Activated gamma-delta T cell (primary cell): ENCODE measurements at places on chromosomes 5 and 9.

DNA sequence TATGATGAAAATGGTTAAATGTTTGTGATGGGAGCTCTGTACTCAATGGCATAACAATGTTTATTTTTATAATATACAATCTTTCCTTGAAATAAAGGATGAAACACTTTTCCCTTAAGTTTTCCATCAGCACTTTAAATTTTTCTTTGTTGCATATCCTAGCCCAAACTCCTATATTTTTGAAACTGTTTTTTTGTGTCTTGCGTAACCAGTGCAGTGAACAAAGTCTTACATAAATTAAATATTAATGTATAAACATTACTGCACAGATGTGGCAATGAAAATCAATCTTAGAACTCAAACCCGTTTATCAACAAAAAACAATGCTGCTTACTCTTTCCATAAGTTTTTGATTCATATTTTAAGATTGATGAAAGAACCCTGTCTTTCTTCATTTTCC, 34.1 kb upstream of the IL31RA start:
- DNase-seq: no peak

DNA sequence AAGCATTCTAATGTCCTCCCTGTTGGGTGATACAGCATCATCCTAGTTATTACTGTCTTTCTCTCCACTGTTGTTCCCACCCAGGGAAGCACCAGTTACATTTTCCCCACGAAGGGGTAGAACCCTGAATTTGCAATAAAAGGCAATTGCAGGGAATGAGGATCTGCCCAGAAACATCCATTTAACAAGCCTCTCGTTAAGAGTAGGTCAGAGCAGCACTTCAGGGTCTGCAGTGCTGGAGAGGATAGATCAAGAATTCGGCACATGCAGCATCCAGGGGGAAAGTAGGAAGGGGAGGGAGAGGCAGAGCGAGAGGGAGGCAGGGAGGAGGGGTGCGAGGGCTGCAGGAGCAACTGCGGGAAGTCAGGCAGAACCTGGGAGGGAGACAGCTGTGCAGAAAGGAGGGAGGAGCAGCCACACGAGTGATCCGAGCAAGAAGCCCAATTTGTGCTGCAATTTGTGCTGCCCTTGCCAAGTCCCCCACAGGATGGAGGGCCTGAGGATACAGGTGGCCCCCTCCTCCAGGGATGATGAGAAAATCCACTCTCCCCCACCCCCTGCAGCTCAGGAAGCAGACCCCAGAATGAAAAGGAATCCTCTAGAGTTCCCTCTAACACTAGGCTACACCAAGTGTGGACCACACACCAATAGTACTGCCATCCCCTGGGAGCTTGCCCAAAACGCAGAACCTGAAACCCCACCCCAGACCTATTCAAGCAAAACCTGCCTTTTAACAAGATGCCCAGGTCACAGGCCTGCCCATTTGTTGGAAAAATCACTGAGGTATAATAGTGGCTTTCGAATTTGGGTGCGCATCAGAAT, 62.2 kb downstream of the EPB41L4B start:
- no peak for DNase-seq

DNA sequence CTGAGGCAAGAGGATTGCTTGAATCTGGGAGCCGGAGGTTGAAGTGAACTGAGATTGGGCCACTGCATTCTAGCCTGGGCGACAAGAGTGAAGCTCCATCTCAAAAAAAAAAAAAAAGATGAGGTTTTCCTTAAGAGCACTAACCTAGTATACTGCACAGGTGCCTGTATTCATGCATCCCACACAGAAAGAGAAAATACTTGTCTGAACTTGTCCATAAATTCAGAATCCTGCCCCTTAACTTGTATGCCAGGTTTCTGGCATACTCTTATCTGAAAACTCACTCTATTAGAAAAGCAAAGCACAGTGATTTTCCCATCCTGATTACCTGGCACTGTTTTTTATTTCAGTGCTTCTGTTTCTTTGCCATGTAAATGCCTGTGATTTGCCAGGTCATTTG, 125.3 kb upstream of the CDKN2B start:
- no peak for DNase-seq

GRCh38 chr5:14521748-14522147, 59.8 kb upstream of the OTULINL start:
- DNase-seq: no peak

DNA sequence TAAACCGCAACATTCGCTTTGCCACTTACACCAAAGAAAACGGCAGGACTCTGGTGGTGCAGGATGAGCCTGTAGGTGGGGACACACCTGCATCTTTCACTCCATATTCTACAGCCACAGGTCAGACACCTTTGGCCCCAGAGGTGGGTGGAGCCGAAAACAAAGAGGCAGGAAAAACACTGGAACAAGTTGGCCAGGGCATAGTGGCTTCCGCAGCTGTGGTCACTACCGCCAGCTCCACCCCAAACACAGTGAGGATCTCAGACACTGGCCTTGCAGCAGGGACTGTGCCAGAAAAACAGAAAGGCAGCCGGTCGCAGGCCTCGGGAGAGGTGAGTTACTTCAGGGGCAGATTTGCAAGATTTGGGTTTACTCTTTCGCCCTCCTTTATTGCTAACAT, 33.8 kb downstream of the KDM3B start:
- no peak for DNase-seq

DNA sequence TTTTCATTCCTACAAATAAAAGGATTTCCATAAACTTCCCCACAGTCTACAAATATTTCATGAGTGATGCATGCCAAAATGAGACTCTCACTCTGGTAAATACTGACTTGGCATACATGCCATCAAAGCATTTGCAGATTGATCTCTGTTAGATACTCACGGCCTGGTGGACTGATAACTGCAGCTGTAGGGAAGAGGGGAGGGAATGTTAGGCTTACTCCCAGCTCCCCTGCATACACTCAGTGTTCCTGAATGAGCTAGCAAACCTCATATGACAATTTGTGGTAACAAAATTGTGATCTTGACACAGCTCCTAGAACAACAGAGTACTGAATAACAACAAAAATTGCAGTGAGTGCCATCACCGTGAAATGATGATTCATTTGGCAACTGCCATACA, 435.3 kb downstream of the NR2F1-AS1 start:
- DNase-seq: no peak

DNA sequence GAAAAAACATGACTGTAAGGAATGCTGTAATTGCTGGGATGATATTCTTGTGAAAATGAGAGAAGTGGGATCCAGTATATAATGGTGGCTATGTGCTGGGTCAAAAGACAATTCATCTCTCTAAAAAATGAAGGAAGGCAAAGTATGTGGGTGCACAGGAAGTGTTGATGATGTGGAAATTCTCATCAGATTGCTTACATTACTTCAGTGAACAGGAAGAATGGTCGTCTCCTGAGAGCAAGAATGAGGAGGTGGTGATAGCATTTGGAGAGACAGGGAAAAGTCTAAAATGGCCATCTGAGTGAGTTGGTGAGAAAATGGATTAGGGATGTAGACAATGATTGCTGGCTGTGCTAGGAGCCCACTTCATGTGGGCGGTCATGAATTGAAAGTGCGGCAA, 253.5 kb upstream of the NREP start:
- no peak for DNase-seq

- no peak for DNase-seq
Observed at GRCh38 chr9:123940721-123941523, 11.0 kb upstream of the DENND1A start.

DNA sequence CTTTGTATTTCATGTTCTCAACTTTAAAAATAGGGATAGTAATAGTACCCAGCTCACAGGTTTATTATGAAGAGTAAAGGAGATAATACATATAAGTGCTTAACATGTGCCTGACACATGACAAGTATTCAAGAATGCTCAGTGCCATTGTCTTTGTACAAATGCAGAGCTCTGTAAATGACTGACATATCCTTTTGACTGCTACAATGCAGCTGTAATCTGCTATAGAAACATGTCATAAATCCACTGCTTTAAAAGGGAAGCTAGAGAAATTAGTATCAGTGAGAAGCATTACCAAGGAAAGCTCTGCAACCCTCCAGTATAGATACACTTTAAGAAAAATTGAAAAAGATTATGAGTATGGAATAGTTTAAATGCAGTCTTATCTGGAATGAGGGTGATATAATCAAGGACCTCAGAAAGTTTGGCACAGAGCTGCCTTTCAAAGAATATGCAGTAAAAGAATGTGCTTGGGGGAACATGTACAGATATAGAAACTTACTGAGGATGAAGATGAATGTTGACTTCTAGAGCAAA, 17.9 kb downstream of the ERAP1 start:
- DNase-seq: no peak

- no peak for DNase-seq
Observed at GRCh38 chr9:102106439-102106838, 368.0 kb upstream of the GRIN3A start.

DNA sequence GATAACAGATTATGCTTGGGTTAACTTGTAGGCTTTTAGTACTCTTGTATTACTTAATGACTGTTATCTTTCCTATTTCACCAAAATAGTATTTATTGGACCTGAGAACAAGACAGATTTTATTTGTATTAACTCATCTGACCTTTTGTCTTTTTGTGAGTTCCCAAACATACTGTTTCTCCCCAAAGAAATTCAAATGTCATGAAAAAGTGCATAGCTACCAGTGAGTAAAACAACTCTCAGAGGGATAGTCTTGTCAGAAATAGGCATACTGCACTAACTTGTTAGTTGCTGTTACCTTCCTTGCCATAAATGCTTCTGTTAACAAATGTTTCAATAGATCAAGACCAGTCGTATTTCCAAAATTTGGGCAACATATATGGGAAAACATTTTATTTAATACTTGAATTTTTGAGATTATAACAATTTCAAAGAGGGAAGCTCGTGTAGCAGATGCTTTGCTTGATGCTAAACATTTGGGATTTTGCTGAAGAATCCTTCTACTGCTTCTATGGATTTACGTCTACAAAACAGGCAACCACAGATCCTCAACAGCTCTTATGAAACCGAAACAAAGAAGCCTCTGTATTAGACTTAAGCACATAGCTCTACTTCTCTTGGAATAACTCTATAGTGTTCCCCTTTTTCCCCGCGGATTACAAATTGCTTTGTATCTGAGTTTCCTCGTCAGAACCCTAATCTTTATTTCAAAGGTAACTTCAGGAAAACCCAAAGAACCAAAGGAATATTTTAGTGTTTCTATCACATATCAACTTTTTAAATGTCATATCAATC, 248.8 kb downstream of the MCTP1 start:
- DNase-seq: no peak

DNA sequence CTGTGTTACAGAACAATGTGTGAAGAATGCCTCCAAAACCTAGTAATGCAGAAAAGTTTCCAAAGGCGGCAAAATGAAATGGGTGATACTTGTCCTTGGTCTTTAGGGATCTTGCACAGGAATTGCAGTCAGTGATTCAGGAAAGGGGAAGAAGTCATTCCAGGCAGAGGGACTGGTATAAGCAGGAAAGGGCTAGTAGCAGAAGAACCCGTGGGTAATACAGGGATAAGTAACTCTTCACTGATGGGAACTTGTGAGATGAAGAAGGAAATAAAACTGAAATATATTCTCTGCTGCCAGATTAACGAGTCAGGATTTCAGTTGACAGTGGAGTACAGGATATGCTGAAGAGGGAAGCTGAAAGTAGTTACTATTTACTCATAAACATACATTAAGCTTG, 1.2 kb downstream of the SRFBP1 start:
- no peak for DNase-seq

- no peak for DNase-seq
Observed at GRCh38 chr9:5205071-5205470, 19.6 kb upstream of the INSL6 start.

DNA sequence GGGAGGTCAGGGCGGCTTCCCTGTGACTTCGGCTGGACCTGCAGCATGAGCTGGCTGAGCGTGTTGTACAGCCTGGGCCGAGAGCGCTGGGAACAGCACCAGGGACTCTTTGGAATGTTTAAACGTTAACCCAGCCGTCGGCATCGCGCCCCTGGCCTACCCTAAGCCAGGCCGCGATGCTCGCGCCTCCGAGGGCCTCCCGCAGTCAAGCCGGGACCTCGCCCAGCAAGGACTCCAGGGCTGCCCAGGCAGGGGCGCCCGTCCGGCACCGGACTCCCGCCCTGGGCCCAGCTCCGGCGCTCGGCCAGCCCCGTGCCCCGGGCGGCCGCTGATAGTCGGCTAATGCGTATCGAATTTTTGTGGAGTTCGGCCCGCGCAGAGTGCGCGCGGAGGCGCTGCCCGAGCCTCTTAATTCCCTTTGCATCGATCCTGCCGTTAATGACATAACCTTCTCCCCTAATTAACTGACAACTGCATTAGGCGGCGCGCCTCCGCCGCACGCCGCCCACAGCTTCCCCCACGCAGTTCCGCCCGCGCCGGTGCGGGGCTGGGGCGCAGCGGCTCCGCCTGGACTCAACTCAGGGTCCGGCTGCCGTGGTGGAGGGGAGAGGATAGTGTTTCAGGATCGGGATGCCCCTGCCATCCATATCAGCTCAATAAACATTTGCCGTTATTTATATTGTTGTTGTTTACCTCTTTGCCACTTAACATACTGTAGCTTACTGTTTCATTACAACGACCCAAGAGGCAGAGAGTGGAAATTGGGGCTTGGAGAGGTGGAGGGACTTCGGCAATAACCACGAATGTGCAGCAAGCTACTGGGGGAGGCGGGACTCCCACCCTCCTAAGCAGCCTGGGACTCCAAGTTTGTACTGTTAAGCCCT, 28.8 kb upstream of the CDC23 start:
- DNase-seq: no peak

DNA sequence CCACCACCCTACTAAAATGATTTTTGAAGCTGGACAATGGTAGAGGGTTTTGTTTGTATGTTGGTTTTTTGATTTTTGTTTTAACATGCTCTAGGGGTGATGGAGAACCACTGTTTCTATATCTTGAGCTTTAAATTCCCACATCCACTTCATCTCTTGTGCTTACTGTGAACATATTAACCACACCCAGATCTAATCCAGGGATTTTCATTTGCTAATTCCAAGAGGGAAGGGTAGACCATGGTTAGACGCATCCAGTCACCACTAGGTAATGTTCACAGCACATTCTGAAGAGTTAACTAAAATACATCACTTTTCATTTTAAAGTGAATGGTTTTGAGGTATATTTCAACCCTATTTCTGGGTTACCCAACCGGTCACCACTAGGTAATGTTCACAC, 36.5 kb upstream of the IQGAP2 start:
- DNase-seq: no peak
